ENCODE measurements at places on chromosomes 3 and 15.

- DNase-seq = no peak
These were observed 14.3 kb upstream of the PDE8A start for GRCh38 chr15:84967380-84967779.

DNA sequence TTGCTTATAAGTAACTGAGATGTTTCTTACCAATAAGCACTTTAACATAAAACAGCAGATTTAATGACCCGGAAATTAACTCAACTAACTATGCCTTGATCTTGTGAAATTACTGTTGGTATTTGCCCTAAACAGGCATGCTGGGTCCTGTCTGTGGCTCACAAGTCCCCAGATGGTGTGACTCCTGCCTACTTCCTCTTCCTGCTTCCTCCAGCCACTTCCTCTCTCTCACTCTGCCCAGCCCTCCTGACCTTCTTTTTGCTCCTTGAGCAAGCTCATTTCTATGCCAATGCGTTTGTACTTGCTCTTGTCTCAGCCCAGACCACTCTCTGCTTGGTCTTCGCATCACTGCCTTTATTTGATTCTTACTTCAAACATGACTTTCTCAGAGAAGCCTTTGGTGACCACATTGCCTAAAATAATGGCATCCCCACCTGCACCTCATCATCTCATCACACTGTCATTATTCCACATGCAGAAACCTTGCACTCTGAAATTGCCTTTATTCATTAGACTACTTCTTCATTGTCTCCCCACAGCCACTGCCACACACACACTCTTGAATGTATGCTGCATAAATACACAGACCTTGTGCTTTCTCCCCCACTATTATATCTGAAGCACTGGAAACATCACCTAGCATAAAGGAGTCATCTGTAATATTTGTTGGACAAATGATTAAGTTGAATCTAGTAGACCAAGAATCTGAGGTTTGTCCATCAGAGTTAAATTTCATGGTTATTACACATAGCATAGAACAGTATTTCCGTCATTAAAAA, 256.3 kb upstream of the SEMA6D start:
- no peak for DNase-seq

GRCh38 chr3:172021164-172021563, 18.2 kb upstream of the FNDC3B start:
- DNase-seq = no peak

- DNase-seq = no peak
These were observed 255.8 kb upstream of the CDIN1 start for GRCh38 chr15:36323615-36324014.

GRCh38 chr3:11230125-11230524, 42.1 kb upstream of the ATG7 start:
- DNase-seq = no peak

GRCh38 chr3:196640297-196641018, 964 bp downstream of the NRROS start:
- DNase-seq = no peak

DNA sequence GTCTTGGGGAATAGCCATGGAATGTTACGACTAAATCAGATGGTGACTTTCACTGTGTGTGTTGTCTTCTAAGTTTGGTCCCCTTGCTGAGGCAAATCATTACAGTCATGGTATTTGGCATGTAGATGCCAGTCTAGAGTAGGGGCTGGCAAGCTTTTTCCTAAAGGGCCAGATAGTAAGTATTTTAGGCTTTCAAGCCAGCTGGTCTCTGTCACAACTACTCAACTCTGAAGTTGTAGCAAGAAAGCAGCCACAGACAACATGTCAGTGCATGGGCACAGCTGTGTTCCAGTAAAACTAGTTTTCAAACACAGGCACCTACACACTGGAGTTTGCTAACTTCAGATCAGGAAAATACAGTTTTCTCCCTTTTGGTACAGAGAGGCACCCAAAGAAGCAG, 39.3 kb downstream of the CCR3 start:
- no peak for DNase-seq

DNA sequence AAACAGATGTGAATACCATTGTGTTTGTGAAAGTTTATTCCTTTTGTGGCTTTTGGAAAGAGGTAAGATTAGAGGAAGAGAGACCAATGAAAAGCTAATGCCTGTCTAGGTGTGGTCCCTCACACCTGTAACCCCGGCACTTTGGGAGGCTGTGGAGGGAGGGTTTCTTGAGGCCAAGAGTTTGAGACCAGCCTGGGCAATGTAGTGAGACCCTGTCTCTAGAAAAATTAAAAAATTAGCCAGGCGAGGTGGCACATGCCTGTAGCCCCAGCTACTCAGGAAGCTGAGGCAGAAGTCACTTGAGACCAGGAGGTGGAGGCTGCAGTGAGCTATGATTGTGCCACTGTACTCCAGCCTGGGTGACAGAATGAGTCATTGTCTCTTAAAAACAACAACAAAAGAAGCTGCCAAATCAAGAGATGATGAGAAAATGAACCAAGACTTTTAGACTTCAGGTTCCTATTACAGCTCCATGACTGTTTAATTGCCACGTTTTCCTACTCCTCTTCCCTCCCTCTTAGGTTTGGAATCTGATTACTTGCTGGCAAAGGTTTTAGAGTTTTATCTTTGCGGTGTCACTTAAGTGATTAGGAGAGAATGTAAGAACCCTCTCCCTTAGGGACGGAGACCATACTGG, 68.7 kb downstream of the CGNL1 start:
- no peak for DNase-seq
